Lower leg skin (tissue), 4 donors: ENCODE measurements at places on chromosomes 7 and 10.

- DNase-seq: no peak
Measured at GRCh38 chr7:129771928-129772479, 160.5 kb downstream of the NRF1 start.

GRCh38 chr7:36289833-36290661 lies 99.6 kb upstream of the ANLN start:
- no peak for DNase-seq

DNA sequence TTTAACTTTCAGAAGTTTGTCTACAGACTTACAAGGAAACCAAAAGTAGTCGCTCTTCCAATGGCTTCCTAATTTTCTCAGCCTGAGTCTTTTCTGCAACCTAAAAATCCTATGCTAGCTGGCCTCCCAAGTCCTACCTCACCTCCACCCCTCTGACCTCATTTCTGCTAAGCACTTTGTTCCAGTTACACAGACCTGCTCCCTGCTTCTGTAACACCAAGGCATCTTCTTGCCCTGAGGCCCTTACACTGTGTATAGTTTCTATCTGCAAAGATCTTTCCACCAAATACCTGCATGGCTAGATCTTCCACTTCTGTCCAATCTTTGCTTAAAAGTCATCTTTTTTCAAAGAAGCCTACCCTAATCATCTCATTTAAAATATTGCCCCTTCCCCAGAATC lies 1.9 kb upstream of the SNX13 start:
- no peak for DNase-seq

DNA sequence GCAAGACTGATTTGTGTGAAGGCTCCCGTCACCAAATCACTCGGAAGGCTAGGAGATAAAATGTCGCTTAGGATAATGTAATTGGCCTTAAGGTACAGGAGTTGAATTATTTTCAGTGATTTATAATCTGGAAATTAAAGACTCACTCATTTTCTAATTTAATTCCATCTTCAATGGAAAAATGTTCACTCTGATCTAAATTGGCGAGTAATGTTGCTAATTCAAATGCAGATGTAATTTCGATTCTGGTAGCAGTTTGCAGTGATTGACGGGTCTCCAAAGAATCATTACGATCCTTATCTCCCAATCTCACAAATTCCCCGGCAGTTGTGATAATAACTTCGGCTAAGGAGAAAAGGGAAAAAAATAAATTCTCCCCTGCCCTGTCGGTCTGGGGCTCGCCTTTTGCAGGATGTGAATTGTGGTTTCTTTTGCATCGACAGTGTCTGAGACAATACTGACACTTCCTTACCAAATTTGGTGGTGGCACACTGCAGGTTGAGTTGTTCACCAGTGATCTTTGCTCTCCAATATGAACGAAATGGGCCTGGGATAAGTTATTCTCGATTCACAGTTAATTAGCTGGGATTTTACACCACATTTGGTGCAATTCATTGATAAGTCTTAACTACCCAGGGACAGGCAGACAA lies 215.1 kb upstream of the GPR26 start:
- DNase-seq: no peak

- peak; percentile 18 for DNase-seq
Measured at GRCh38 chr10:4058514-4059029, 273.6 kb upstream of the KLF6 start.

DNA sequence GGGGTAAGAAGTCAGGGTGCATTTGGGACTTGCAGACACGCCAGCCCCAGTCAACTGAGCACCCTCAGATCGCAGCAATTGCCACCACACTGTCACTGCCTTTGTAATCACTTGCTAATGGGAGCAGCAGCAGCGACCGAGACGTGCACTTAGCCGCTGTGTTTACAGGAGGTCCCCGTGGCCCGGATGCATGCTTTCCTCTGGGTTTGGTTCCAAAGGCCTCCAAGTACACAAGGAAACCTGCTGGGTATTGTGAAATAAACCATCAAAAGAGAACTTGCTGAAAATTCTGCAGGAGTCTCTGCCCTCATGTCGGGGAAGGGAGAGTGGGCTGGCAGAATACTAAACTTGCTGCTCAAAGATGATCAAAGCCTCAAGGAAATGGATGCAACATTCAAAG lies 341.7 kb downstream of the DNAJB6 start:
- DNase-seq: peak; percentile 48

DNA sequence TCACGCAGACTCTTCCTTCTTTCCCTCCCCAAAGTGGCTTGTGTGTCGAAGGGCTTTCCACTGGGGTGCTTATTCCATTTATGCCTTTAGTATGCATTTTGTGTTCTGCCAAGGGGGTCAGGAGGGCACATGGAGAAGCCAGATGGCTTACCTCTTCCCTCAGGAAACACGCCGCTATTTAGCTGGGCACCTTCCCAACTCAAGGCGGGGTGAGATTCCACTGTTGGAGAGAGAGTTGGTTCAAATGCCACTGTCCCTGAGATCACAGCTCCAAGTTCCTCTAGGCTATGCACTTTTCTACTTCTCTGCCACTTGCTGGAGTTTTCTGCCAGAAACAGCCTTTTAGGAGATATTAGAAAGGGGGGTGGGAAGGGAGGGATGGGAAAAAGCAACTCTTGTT lies 1091.8 kb downstream of the LRMDA start:
- DNase-seq: no peak
